ENCODE measurements at places on chromosomes 11 and 22. TPM values are rescaled to one million over a fixed set of nuclear protein-coding genes. Genes with fewer than 3 reads are reported as not detected.

GRCh38 chr11:121892131-121892681 lies 223.8 kb downstream of the BLID start:
- H3K27ac ChIP-seq, result no peak overlapping the region
- DNase-seq, result no peak
- H3K36me3 ChIP-seq, result no peaks in the 10 kb centered on the region
- no peak overlapping the region for H3K4me3 ChIP-seq
- no peaks in the 10 kb centered on the region for H3K4me1 ChIP-seq
- no peaks in the 10 kb centered on the region for H3K27me3 ChIP-seq

DNA sequence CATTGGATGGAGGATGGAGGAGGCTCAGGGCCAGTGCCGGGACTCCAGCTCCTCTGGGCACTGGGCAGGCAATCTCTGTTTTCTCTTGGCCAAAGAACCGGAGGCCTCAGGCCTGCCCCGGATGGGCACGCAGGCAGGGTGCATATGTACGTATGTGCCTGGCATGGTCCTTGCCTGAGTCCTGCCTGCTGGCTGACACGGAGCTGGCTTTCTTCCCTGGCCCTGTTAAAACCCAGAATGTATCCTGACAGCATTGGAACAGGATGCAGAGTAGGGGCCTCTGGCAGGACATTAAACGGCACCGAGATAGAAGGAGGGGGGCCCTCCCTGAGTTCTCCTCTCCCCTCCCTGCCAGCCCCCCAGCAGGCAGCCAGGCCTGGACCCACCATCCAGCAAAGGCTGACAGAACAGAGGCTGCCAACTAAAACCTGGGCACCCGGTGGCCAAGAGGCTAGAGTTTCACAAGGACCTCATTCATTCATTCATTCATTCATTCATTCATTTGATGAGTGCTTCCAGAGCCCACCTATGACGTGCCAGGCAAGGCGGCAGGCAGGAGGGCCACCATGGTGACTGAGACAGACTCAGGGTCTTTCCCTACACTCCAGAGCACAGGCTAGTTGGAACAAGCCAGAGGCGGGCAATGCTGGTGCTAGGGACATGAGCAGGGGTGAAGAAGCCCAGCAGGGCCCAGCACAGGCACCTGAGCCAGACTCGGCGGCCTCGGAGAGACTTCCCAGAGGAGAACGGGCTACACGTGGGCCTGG lies 28.8 kb downstream of the FLRT1 start:
- no peak overlapping the region for H3K27ac ChIP-seq
- H3K4me1 ChIP-seq, result peaks cover 13% of the 10 kb centered on the region
- peaks cover 44% of the 10 kb centered on the region for H3K27me3 ChIP-seq
- no peak overlapping the region for H3K4me3 ChIP-seq
- H3K36me3 ChIP-seq, result no peaks in the 10 kb centered on the region

GRCh38 chr11:119782739-119783072 lies 53.7 kb upstream of the NECTIN1 start:
- H3K4me1 ChIP-seq, result no peaks in the 10 kb centered on the region
- DNase-seq, result no peak
- no peak overlapping the region for H3K27ac ChIP-seq
- no peak overlapping the region for H3K4me3 ChIP-seq

DNA sequence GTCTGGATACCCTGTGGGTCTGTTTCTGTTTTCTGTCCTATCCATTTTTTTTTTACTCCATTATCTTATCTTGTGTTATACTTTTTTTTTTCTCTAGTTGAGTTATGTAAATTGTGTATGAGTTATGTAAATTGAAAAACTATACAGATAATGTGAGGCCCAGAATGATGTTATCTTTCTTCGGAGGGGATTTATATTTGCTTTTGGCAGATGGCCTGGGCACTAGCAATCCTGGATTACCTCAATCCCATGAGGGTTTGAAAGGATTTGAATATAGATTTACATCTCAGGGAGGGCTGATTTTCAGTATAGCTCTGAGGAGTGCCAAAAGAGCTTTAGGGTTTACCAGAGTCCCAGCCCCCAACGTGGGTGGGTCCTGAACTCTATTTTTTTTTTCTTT lies 71.0 kb downstream of the CSTPP1 start:
- H3K4me1 ChIP-seq, result peaks cover 40% of the 10 kb centered on the region
- no peak for DNase-seq
- H3K4me3 ChIP-seq, result no peak overlapping the region

SHISAL1 gene
- not detected for polyA plus RNA-seq

BANF1 gene
- polyA plus RNA-seq, result 200 TPM

Data from naive B cell (primary cell).